ENCODE measurements at places on chromosomes 1 and 21.

DNA sequence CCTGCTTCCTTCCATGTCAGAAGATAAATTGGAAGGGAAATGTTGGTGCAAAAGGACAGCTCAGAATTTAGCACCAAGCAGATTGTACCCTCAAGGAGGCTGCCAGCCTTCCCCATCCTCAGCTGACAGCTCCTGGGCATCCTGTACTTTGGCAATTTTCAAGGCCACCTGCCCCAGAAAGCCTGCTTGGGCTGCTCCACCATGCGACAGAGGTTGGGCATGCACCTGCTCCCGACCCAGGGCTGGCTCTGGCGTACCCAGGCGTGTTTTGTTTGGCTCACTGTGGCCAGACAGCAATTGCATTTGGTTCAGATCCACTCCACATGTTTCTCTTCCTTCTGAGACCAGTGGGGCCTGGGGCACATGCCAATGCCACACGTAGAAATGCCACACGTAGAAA is 547.8 kb downstream of the NPHP4 start:
- DNase-seq = no peak

DNA sequence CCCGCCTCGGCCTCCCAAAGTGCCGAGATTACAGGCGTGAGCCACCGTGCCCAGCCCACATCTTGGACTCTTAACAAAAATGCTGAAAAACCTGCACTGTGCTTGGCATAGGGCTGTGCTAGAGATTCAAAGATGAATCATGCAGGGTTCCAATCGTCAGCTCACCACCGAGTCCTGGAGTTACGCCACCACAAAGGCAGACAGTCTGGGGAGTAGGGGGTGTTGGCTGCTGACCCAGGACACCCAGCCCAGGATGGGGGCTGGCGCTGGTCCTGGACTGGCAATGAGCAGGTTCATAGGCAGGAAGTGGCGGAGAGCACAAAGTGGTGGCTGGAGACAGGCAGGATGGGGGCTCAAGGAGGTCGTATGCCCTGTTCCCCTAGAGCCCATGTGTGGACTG is 16.0 kb downstream of the PSRC1 start:
- no peak for DNase-seq

DNA sequence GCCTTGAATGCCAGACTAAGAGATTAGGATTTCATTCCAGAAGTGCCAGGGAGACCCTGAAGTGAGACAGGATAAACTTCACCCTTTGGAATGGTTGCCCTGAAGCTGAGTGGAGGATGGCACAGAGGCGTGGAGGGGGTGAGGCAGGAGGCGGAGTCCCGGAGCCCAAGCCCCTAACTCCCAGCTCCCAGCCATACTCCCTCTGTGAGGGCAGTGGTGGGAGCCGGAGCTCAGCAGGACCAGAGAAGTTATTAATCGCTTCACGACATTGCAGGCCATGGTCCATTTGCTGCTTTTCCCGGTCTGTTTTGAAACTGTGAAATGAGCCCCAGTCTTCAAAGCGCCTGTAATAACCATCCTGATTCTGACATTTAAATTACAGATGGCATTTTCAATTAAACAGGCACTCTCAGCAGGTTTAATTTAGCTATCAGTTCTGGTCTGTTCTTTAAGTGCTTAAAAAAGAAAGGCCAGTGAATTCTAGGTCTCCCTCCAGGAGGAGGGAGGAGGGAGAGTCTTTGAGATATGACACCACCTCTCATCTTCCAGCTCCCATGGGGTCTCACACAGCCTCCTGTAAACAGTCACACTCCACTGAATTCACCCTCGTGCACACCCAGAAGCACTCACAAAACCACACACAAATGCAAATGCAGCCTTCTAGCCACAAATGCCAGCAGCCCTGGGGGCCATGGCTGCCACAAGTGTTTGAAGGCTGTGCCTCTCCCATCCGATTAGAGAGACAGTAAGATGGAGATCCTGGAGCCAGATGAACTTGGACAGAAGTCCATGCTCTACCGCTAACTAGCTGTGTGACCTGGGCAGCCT is 19.6 kb downstream of the FBXO2 start:
- no peak for DNase-seq

GRCh38 chr1:30319765-30320580 is 403.4 kb downstream of the MATN1 start:
- DNase-seq = no peak

DNA sequence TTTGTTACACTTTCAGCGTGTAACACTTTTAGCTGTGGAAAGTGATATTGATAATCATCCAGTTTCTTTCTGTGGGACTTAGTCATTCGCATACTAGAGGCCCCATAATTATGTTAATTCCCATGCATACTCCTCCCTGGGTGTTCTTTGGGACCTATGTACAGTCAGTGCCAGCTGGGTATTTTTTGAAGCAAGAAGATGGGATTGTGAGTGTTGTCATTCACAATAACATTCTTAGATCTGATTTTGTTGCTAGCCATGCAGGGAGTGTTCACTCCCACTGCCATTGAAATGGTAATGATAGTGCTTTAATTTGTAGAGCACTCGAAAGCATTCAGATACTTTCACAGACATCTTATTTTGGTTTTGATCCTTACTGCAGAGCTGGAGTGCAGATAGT is 11.6 kb downstream of the SARS1 start:
- no peak for DNase-seq

DNA sequence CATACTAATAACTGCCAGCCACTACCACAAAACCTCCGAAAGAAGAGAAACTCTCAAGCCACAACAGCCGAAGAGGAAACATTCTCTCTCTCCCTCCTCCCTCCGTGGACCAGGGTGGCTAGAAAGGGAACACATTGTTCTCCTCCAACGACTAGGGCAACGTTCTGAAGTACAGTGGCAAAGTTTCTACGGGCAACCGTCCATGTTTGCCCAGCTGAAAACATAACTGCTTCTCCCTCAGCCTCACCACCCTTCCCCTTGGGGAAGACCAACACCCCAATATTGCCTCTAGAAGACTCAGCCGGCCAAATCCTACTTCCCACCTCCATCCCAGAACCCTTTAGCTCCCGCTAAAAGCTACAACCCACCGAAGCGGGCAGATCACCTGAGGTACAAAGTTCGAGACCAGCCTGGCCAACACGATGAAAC is 2.0 kb downstream of the GLUL start:
- no peak for DNase-seq

DNA sequence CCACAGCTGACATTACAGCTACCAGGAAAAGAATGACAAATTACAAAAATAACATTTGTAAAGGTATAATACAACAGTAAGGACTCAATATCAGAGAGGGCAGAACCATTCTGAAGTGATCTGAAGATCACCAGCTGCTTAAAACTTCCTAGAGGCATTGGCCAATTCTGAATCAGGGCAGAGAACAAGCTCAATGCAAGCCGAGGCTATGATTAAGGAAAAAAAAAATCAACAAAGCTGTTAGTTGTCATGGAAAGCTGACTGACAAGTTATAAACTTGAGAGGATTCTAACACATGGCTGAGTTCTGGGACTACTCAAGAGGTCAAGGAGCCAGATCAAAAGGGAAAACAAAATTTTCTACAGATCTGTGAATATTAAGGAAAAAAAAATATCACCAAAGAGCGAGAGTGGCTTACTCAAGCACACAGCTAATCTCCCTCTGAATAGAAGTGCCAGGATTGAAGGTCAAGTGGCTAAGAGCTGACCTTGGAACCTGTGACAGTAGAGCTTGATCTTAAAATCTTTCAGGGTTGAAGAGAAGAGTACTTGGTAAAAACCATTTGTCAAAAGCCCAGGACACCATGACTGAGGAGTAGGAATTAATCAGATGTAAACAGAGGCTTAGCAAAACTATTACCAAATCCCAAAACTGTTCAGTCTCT is 383.4 kb downstream of the USP25 start:
- no peak for DNase-seq

GRCh38 chr1:159199901-159200300 is 4.8 kb upstream of the ACKR1 start:
- no peak for DNase-seq

- DNase-seq = no peak
Measured at GRCh38 chr21:15199414-15200383, 134.9 kb upstream of the NRIP1 start.

DNA sequence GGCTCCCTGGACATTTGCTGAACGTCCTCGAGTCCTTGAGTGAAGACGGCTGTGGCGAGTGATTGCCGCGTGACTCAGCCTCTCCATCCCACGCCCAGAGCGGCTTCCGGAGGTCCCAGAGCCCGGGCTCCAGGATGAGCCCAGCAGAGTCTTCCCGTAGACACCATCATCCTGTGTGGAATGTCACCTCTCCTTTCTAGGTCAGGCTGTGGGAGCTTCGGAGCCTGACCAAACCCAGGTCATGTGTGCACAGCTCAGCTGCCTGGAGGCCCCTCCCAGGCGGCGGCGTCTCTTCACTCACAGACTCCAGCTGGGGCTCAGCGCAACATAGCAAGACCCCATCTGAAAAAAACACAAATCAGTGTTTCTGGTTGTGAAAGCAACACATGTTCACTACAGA is 38.2 kb downstream of the PRKCZ start:
- no peak for DNase-seq

- no peak for DNase-seq
Measured at GRCh38 chr1:11735531-11735853, 444 bp upstream of the AGTRAP start.

DNA sequence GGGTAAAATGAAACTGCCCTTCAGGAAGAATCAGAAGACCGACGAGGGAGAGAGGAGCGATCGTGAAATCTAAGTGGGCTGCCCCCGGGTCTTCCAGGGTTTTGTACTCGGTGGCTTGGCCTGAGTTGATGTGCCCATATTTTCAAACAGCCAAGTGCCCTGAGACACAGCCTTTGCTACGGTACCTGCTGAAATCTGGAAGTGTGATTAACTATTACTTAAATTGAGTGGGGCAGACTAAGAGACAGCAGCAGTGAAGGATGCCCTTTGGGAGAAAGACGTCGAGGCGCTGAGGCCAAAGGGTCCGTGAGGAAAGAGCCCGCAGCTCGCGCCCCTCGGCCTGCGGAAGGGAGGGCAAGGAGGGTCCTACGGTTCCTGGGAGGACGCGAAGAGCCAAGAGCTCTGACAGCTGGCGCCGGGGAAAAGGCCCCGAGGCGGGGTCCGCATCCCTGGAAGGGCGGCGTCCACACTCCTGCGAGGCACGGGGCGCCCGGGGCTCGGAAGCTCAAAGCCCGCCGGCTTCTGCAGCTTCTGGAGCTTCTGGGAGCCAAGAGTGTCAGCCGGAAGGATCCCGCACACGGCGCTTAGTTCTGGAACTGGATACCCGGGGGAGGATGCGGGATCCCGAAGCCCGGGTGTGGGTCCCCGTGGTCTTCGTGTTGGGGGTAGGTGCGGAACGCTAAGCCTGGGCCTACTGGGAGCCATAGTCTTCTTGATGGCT is 15.4 kb upstream of the RNU1-4 start:
- no peak for DNase-seq

- DNase-seq = no peak
Measured at GRCh38 chr1:116346943-116347673, 25.9 kb upstream of the ATP1A1 start.

- no peak for DNase-seq
Measured at GRCh38 chr1:168693197-168693871, 35.7 kb downstream of the DPT start.

GRCh38 chr21:36725793-36726386 is 27.0 kb downstream of the SIM2 start:
- no peak for DNase-seq

GRCh38 chr21:42734323-42734971 is 81.0 kb downstream of the PDE9A start:
- DNase-seq = no peak

DNA sequence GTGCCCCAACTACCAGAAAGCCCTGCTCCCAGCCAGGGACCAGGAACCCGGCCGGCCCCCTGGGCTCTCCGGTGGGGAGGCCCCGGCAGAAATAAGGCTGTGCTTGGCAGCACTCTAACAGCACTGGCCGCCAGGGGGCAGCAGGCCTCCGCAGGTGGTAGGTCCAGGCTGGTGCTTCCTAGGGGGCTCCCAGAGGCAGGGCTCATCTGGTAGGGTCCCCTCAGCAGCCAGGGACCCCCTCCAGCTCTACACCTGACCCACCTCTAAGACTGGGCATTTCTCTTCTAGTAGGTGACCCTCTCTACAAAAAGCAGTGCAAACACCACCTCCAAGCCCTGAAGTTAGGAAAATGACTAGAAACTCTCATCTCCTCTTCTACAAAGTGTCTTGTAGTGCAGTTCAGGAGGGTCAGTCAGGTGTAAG is 85.6 kb downstream of the STUM start:
- DNase-seq = peak; percentile 31

GRCh38 chr1:18118491-18118890 is 10.9 kb downstream of the IGSF21 start:
- no peak for DNase-seq

DNA sequence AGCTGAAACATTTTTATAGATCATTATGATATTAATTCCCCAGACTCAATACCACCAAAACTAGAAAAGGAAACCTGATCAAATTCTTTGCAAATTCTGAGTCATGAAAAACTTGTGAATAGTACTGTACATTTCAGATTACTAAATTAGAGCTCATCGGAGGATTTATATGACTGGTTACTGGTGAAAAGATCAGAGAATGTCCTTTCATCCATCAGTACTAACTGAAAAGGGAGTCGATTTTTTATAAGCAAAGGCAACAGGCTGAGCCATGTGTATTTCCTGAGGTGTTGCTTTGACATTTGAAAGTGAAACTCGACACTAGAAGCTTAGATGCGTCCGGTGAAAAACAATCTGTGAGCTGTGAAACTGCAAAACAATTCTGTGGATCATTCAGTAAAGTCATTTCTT is 155.7 kb downstream of the TNFSF18 start:
- no peak for DNase-seq

GRCh38 chr1:180435566-180435965 is 66.8 kb downstream of the ACBD6 start:
- no peak for DNase-seq

GRCh38 chr1:180503280-180503862 is 994 bp upstream of the ACBD6 start:
- no peak for DNase-seq

DNA sequence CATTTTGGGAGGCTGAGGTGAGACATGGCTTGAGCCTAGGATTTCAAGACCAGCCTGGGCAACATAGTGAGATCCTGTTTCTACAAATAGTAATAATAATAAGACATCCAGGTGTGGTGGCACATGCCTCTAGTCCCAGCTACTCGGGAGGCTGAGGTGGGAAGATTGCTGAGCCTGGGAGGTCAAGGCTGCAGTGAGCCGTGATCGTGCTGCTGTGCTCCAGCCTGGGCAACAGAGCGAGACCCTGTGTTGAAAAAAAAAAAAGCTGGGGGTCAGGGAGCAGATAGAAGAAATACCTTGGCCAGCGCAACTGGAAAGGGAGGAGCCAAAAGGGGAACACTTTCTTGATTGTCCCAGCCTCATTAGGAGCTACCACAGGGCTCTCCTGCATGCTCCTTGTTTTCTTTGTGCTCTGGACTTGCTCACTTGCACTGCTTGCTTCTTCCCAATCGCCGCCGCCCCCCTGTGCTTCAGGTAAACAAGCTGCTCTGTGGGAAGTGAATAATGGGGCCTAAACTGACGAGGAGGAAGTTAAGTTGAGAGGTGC is 31.1 kb downstream of the PBX1 start:
- no peak for DNase-seq

- DNase-seq = no peak
Measured at GRCh38 chr1:64871256-64871655, 95.1 kb downstream of the JAK1 start.

- DNase-seq = no peak
Measured at GRCh38 chr1:96376846-96377245, 344.7 kb upstream of the PTBP2 start.

- no peak for DNase-seq
Measured at GRCh38 chr1:202600432-202601041, 109.7 kb downstream of the SYT2 start.

GRCh38 chr1:210335001-210335400 is 6.3 kb downstream of the HHAT start:
- no peak for DNase-seq
